ENCODE measurements at places on chromosomes 1 and 21.

DNA sequence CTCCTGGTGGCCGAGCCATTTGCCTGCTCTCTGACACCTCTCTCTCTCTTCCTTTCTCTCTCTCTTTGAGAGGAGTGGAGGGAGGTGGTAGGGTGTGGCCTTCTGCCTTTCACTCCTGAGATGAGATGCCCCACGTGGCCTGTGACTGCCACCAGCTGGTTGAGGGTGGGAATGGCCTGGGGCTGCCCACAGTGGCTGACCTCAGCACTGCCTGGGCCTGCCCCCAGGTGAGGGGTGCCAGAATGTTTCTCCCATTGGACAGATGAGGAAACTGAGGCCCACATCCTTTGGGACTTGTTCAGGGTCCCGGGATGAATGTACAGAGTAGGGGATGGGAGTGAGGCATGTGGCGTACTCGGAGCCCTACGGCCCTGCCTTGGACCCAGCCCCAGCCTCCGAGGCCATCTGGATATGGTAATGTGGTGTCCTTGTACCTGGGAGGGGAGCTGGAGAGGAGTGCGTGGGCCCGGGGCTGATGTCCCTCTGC is 12.7 kb upstream of the C1orf167 start:
- DNase-seq, result peak; percentile 50

GRCh38 chr1:26388791-26389445 is 16.4 kb upstream of the ZNF683 start:
- DNase-seq, result no peak

DNA sequence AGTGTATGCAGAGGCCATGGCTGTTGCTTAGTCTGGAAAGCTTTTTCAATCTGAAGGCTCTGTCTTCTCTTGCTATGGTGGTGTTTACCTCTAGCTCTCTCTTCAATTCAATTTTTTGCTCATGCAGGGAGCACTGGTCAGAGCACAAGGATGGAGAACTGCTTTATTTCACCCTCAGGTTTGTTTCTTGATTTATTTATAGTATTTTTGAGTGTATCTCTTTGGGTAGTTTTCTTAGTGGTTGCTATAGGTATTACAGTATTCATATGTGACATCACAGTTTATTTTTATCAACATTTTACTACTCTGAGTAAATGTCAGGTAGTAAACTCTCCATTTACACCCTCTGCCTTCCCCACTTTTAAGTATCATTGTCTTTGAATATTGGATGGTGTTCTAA is 147.9 kb downstream of the RASAL2 start:
- DNase-seq, result no peak

- no peak for DNase-seq
Measured at GRCh38 chr1:56462209-56462608, 117.2 kb downstream of the PLPP3 start.

DNA sequence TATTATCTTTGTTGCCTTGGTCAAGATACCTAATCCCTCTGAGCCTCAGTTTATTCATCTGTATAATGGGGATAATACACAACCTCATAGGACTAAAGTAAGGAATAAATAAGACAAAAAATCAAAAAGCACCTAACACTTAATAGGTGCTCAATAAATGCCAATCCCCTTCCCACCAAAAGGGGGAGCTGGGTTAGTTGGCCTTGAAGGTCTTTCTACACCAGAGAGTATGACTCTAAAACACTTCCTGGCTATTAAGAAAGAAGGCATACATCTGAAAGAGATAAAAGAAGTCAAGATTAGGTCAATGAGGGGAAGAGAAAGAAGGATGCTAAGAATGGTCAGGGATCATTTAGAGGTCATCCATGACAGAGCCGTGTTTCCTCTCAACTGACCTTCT is 11.1 kb downstream of the VSIG8 start:
- no peak for DNase-seq

- DNase-seq, result no peak
Measured at GRCh38 chr1:47459253-47459788, 21.5 kb downstream of the FOXD2 start.

DNA sequence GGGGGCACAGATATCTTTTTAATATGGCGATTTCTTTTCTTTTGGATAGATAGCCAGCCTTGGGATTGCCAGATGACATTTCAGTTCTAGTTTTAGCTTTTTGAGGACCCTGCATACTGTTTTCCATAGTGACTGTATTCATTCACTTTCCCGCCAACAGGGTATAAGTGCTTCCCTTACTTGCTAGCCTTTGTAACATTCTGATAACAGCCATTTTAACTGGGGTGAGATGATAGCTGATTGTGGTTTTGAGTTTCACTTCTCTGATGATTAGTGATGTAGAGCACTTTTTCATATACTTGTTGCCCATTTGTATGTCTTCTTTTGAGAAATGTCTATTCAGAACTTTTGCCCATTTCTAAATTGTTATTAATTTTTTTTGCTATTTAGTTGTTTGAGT is 151.9 kb downstream of the NTPCR start:
- DNase-seq, result no peak

Measured in body of pancreas (tissue), 4 donors.